ENCODE measurements at places on chromosomes 3 and 15.

DNA sequence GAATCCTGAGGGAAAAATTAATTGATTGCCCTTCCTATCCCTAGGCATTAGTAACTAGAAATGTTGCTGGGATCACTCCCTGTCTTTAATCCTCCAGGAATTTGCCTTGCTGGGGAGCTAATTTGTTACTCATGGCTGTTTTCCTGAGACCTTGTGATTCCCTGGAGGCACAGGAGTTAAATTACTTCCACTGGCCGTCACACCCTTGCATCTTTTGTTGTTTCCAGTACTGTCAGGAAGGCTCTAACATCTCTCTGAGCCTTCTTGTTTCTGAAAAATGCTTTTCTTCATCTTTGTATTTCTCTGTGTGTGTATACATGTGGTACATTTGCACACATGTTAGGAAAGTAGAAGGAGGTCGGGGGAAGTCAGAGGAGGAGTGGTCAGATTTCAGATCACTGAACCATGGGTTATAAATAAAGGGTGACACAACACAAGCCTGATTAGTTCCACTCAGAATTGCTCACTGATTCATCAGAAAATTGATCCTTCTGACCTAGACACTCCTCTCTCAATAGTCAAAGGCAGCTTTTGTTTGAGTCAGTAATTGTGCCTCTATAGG, 23.5 kb upstream of the LRRFIP2 start:
- no peak for DNase-seq

- no peak for DNase-seq
Measured at GRCh38 chr3:6097021-6097420, 763.9 kb upstream of the GRM7 start.

GRCh38 chr15:31279221-31280045, 47.2 kb upstream of the KLF13 start:
- DNase-seq, result no peak

GRCh38 chr15:43276563-43277200, 10.0 kb upstream of the TGM5 start:
- DNase-seq, result no peak

GRCh38 chr15:63072809-63073277, 30.3 kb downstream of the TPM1 start:
- DNase-seq, result no peak

- no peak for DNase-seq
Measured at GRCh38 chr3:69695933-69696332, 43.3 kb upstream of the MITF start.

DNA sequence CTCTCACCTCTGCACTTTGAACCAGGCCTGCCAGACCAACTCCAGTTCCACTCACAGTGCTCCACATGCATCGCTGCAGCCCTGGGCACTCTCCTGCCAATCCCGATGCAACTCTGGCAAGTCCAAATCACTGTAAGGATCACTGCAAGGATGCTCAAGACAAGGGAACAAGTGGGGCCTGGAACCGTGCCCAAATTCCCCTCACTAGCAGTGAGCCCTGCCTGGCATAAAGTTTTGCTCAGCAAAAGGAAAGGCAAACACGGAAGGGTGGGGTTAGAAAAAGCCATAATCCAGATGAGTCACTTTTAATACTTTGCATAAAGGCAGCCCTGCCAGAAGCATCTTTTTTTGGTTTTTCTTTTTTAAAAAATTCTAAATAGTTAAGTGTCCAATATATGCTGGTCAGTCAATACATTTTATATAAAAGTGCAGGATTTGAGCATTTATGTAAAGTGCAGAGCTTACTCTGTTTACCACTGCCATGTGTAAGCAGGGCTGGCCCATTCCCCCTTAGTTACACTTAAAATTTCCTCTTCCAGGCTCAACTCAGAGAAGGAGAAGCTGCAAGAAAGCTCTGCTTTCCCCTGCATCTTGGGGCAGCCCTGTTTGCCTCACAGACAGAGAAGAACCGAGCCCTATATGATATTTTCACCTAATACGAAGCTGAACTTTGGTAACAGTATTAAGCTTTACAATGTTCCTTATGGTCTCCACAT, 102.2 kb downstream of the CD47 start:
- no peak for DNase-seq

DNA sequence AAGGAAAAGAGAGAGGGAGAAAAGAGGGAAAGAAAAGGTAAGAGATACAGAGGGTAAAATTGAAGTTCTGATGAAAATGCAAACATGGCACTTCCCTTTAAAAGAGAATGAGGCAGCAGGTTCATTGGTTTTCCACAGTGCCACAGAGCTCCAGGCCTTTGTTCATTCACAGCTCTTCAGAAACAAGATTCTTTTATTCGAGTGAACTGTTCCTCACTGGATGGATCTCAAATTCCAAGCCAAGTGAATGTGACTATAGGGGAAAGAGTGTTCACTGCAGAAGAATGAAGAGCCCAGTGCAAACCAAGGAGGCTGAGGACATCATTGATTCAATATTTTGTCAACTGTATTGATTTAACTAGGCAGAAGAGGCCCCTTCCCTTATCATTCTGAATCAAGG, 280.3 kb upstream of the PROK2 start:
- no peak for DNase-seq
